ENCODE measurements at places on chromosomes 7 and 10. TPM values are rescaled to one million over a fixed set of nuclear protein-coding genes. Genes with fewer than 3 reads are reported as not detected.

DNA sequence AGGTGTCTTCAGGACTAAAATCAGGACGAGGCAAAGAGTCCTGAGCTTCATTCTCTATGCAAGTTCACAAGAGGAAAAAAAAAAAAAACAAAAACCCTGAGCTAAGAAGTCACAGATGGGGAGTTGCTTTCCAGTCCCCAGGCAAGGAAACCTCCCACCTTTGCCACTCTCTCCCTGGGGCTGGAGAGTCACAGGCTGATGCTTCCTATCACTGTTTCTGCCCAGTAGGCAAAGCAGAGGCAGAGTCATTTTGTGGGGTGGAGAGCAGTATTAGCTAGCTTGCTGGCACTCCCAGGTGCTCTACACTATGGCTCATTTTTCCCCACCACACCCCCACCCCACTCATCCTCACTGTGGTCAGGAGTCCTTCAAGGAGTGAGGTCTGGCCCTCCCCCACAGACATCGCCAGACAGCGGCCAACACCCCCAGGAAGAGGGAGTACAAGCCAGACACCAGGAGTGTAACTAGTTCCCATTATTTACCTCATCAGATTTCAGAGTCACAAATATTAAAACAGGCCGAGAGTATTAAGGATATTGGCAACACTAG is 34.6 kb upstream of the UNC5B start:
- no peak overlapping the region for H3K4me3 ChIP-seq
- H3K36me3 ChIP-seq, result no peaks in the 10 kb centered on the region
- H3K27ac ChIP-seq, result no peak overlapping the region
- no peaks in the 10 kb centered on the region for H3K27me3 ChIP-seq

URGCP gene
- 46.7 TPM for total RNA-seq

DNA sequence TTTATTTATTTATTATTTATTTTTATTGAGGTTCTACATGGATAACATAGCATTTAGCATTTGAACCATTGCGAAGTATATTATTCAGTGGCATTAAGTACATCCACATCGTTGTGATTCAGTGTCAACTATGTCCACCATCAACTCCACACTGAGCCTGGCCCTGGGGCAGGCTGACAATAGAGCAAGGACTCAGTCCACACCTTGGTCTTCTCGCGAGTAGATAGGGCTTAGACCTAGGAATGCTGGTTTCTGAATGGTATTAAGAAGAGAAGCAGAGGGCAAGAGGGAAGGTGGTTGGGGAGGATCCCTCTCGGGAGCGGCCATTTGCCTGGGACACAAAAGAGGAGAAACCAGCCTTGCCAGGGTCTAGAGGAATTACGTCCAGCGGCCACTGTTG is 599.2 kb upstream of the MGMT start:
- H3K4me1 ChIP-seq, result no peaks in the 10 kb centered on the region
- no peak overlapping the region for H3K27ac ChIP-seq
- H3K36me3 ChIP-seq, result no peaks in the 10 kb centered on the region
- H3K27me3 ChIP-seq, result no peaks in the 10 kb centered on the region

CCDC172 gene
- not detected for total RNA-seq

LAMB1 gene
- total RNA-seq, result 120 TPM

- no peak overlapping the region for H3K4me3 ChIP-seq
- H3K27ac ChIP-seq, result no peak overlapping the region
- H3K27me3 ChIP-seq, result no peaks in the 10 kb centered on the region
- no peak for DNase-seq
- H3K4me1 ChIP-seq, result no peaks in the 10 kb centered on the region
These were observed 194.0 kb upstream of the KCND2 start for GRCh38 chr7:120079022-120079421.

SCIN gene
- 1.7 TPM for total RNA-seq

DNA sequence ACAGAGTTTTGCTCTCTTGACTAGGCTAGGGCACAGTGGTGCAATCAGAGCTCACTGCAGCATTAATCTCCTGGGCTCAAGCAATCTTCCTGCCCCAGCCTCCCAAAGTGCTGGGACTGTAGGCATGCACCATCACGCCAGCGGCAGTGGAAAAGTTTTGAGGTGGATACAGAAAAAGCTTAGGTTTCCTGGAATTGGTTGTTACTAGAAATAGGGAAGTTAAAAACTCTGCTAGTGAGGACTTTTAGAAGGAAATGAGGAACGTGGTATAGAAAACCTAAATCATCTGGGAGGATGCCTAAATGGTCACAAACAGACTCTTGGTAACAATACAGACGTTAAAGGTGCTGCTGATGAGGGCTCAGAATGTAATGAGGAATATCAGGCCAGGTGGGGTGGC is 10.9 kb upstream of the SNX8 start:
- H3K4me1 ChIP-seq, result no peaks in the 10 kb centered on the region
- no peak overlapping the region for H3K27ac ChIP-seq
- no peaks in the 10 kb centered on the region for H3K36me3 ChIP-seq
- no peak for DNase-seq
- no peak overlapping the region for H3K4me3 ChIP-seq

- no peaks in the 10 kb centered on the region for H3K36me3 ChIP-seq
- H3K4me1 ChIP-seq, result no peaks in the 10 kb centered on the region
- DNase-seq, result no peak
These were observed 636.3 kb downstream of the PARD3 start for GRCh38 chr10:34178756-34179155.

SH3PXD2A gene
- total RNA-seq, result 55.9 TPM

DNA sequence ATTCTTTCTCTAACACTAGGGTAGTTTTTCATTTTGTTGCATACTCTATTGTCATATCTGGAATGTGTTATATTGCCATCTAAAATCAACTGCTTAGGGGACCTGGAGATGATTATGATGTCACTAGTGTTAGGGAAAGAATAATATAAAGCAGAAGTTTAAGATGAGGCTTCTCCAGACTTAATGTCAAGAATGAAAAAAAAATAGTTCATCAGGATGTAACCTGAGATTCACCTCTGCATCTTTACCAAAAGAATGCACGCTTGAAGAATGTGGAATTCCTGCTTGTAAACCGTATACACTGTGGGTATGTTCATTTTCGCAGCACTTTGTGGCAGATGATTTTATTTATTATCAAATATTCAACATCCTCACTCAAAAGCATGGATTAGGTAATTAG is 184.6 kb downstream of the ST7 start:
- H3K27me3 ChIP-seq, result no peaks in the 10 kb centered on the region
- H3K4me1 ChIP-seq, result no peaks in the 10 kb centered on the region
- H3K27ac ChIP-seq, result no peak overlapping the region
- H3K4me3 ChIP-seq, result no peak overlapping the region
- no peak for DNase-seq

PRF1 gene
- total RNA-seq, result 6.1 TPM

DNA sequence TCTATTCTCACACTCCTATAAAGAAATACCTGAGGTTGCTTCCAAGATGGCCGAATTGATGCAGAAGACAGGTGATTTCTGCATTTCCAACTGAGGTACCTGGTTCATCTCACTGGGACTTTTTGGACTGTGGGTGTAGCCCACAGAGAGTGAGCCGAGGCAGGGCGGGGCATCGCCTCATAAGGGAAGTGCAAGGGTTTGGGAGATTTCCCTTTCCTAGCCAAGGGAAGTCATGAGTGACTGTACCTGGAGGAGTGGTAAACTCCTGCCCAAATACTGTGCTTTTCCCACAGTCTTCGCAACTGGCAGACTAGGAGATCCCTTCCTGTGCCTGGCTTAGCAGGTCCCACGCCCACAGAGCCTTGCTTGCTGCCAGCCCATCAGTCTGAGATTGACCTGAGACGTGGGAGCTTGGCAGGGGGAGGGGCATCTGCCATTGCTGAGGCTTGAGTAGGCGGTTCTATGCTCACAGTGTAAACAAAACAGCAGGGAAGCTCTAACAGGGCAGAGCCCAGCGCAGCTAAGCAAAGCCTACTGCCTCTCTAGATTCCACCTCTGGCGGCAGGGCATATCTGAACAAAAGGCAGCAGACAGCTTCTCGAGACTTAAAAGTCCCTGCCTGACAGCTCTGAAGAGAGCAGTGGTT is 152.2 kb downstream of the ARL4A start:
- DNase-seq, result no peak
- no peak overlapping the region for H3K4me3 ChIP-seq
- H3K4me1 ChIP-seq, result no peaks in the 10 kb centered on the region
- no peaks in the 10 kb centered on the region for H3K27me3 ChIP-seq
- no peaks in the 10 kb centered on the region for H3K36me3 ChIP-seq

- peaks cover 2% of the 10 kb centered on the region for H3K4me1 ChIP-seq
- H3K27me3 ChIP-seq, result no peaks in the 10 kb centered on the region
- H3K27ac ChIP-seq, result no peak overlapping the region
- H3K36me3 ChIP-seq, result no peaks in the 10 kb centered on the region
- H3K4me3 ChIP-seq, result no peak overlapping the region
These were observed 152.0 kb upstream of the LRGUK start for GRCh38 chr7:133975130-133975529.

GRCh38 chr10:374354-374753 is 239.1 kb downstream of the ZMYND11 start:
- H3K4me3 ChIP-seq, result no peak overlapping the region
- peak; percentile 52 for DNase-seq
- no peaks in the 10 kb centered on the region for H3K4me1 ChIP-seq
- H3K36me3 ChIP-seq, result no peaks in the 10 kb centered on the region
- no peaks in the 10 kb centered on the region for H3K27me3 ChIP-seq

PLOD3 gene
- total RNA-seq, result 70.6 TPM

DNA sequence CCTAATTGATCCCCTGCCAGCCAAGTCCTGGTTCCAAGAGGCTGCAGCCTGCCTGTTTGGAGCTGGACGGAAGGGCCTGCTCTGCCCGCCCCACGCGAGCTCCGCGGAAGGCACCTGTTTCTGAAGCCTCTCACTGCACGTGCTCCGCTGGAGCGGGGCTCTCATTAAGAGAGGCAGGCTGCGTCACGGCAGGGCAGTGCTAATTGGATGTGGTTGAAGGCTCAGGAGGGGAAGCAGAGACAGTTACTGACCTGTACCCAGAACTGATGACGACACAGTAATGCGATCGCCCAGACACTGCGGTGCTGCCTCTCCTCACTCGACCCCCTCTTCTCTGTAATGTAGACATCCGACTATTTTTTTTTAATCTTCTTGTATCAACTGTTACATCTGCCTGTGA is 411.1 kb upstream of the MGMT start:
- H3K27ac ChIP-seq, result no peak overlapping the region
- no peak for DNase-seq
- H3K27me3 ChIP-seq, result no peaks in the 10 kb centered on the region
- no peaks in the 10 kb centered on the region for H3K4me1 ChIP-seq
- no peak overlapping the region for H3K4me3 ChIP-seq

DNA sequence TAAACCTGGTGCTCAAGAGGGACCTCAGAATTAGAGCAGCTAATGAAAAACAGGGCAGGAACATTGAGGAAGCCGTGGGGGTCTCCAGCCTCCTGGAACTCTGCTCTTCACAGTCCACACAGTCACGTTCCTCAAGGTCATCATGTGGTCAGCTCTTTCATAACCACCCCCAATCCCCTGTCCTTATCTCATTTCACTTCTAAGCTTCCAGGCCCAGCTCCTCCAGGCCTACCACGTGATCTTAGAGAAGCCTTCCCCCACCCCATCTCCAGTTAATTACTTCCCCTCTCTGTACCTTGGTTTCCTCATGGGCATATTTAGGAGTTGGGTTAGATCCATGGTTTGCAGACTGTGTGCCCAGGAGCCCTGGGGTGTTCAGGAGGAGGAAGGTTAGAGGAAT is 106.4 kb upstream of the TCF7L2 start:
- no peaks in the 10 kb centered on the region for H3K27me3 ChIP-seq
- no peaks in the 10 kb centered on the region for H3K4me1 ChIP-seq
- no peaks in the 10 kb centered on the region for H3K36me3 ChIP-seq
- H3K27ac ChIP-seq, result no peak overlapping the region
- DNase-seq, result no peak
- no peak overlapping the region for H3K4me3 ChIP-seq

DNA sequence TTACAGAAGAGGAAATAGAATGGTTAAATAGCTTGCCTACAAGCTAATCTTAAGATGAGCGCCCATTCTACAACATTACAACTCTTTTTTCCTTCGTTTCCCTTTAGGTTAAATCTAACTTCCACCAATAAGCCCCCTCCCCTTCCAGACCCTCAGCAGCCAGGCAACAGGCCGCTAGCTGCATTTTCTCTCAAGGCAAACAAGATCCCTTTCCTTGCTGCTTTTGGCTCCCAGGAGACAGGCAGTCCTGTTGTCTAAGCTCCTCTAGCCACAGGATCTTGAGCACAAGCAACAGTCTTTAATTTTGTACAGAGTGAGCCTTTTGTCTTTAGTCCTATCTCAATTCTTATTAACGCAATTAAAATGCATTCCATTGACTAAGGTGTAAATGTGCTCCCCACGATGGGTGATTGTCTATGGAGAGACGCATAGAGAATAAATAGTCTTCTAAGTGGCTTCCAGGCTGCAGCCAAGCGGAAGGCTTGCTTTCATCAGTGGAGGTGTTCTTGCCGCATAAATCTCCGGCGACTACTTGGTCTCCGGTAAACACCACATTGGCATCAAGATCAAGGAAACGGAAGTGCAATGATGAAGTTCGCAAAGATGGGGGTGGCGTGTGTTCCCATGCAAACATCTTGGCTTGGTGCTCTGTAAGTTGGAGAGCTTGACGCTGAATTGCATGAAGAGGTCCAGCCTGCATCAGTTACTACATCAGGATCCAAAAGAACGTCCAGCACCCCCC is 181.9 kb upstream of the LYZL2 start:
- no peak overlapping the region for H3K4me3 ChIP-seq
- no peaks in the 10 kb centered on the region for H3K36me3 ChIP-seq
- H3K27me3 ChIP-seq, result no peaks in the 10 kb centered on the region
- no peak for DNase-seq

GRID2IP gene
- total RNA-seq, result 0.16 TPM

DNA sequence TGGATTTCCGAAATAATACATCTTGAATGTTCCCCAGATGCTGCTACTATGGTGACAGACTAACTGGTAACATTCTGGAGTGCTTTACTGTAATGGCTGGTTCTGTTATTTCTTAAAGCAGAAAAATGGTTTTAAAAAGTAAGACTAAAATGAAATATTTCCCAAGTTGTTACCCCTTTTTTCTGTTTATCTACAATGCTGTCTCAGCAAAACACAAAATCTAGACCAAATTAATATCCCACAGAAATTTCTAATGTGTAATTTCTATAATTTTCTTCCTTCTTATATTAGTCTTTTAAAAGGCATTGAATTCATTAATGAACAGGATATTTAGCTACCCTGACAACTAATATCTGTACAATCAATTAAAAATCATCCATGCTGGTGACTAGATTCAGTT is 19.1 kb upstream of the MTERF1 start:
- H3K27ac ChIP-seq, result no peak overlapping the region
- H3K36me3 ChIP-seq, result no peaks in the 10 kb centered on the region
- DNase-seq, result no peak
- no peak overlapping the region for H3K4me3 ChIP-seq
- H3K27me3 ChIP-seq, result no peaks in the 10 kb centered on the region

DNA sequence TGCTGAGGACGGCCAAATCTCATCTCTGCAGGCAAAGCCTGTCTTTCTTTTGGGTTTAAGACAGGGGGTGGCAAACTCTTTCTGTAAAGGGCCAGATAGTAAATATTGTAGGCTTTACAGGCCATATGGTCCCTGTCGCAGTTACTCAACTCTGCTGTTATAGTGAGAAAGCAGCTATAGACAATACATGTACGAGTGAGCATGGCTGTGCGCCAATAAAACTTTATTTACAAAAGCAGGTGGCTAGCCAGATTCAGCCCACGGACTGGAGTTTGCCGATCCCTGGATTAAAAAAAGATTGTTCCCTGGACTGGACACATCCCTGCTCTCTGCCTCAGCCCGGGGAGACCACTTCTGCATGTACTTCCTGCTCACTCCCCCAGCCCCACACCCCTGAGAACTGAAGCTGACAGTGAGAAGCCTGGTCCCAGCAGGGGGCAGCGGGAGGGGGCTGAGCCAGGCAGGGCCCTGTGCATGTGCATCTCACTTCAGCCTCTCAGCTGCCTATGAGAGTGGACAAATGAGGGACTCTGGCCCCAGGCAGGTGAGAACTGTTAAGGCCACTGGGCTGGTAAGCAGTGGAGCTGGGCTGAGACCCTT is 392.4 kb downstream of the PLXNA4 start:
- H3K27me3 ChIP-seq, result no peaks in the 10 kb centered on the region
- no peak overlapping the region for H3K4me3 ChIP-seq
- H3K4me1 ChIP-seq, result no peaks in the 10 kb centered on the region
- DNase-seq, result peak; percentile 53

All from aorta (tissue), 5 donors.